ENCODE measurements at places on chromosomes 1 and 21.

GRCh38 chr1:205929496-205930194 is 13.6 kb downstream of the SLC26A9 start:
- DNase-seq = no peak

DNA sequence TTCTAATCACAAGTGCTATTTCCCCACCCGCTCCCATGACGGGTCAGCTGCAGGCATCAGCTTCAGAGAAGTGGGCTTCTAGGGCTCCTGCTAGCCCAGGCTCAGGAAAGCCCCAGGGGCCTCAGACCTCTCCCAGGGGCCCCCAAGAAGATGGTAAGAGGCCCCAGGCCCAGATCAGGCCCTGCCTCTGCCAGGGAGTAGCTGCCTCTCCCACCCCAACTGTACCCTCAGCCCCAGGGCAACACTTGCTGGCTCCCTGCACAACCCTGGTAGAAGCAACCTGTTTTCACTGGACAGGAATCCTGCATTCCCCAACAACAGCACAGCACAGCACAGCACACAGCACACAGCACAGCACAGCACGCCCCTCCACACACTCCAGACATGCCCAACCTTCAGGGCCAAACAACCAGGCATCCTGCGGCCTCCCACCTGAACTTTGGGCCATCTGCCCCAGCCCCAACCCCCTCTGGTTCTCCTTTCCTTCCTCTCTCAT is 6.5 kb downstream of the BLACAT1 start:
- DNase-seq = no peak

GRCh38 chr1:112507336-112507735 is 1.4 kb upstream of the WNT2B start:
- DNase-seq = no peak

- no peak for DNase-seq
Measured at GRCh38 chr1:31624309-31624708, 6.8 kb downstream of the HCRTR1 start.

- DNase-seq = no peak
Measured at GRCh38 chr1:151583796-151584195, 28.1 kb upstream of the SNX27 start.

DNA sequence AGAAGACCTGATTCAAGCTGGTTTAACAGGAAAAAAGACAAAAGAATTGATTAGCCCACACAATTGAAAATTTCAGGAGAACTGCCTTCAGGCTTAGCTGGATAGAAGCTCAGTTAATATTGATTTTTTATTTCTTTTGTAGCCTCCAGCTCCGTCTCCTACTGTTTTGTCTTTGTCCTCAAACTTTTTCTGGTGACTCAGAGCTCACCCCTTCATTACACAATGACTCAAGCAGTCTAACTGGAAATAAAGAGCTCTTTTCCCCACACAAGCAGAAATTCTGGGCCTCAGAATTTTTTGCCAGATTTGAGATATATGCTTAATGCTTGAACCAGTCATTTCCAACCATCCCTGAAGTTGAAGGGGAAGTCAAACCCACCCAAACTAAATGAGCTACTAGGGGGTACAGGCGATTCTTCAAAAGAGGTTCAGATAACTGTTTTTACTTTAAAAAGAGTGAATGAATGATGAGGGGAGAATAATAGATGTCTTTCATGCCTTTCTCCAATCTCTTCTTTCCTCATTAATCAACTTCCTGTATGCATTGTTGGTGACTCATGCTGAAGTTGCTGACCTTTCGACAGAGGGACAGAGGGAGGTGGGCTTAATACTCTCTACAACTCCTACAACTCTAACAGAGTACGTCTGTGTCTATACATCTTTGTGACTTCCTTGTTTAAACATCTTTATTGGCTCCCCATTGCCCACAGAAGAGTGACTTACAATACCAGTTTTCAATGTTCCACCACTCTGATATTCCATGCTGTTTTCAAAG is 6.2 kb upstream of the ACP6 start:
- DNase-seq = no peak

DNA sequence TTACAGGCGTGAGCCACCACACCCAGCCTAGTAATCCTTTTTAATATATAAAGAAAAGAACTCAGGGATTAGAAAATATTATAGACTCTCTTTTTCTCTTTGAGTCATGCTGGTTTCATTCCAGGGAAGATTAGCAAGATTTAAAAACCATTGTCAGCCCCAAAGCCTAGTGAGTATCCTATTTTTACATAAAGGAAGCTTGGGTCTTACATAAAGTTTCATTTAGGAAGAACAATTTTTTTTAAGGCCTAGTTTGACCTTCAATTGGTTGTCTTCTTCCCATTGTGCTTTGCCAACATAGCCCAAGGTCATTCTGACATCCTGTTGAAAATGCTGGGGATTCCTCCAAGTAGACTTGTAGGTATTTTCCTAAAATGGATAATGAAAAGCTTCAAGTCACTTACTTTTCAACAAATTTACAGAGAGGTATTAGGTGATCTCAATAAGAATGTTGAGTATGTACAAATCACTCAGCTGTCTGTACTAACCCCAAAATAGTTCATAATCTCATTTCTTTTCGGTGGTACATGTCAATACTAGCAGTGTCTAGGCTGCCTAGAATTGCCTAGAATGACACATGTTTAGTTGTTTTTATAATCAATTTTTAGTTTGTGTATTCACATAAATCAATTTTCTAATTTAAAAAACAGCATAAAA is 4.3 kb upstream of the KIF14 start:
- DNase-seq = peak; percentile 63

DNA sequence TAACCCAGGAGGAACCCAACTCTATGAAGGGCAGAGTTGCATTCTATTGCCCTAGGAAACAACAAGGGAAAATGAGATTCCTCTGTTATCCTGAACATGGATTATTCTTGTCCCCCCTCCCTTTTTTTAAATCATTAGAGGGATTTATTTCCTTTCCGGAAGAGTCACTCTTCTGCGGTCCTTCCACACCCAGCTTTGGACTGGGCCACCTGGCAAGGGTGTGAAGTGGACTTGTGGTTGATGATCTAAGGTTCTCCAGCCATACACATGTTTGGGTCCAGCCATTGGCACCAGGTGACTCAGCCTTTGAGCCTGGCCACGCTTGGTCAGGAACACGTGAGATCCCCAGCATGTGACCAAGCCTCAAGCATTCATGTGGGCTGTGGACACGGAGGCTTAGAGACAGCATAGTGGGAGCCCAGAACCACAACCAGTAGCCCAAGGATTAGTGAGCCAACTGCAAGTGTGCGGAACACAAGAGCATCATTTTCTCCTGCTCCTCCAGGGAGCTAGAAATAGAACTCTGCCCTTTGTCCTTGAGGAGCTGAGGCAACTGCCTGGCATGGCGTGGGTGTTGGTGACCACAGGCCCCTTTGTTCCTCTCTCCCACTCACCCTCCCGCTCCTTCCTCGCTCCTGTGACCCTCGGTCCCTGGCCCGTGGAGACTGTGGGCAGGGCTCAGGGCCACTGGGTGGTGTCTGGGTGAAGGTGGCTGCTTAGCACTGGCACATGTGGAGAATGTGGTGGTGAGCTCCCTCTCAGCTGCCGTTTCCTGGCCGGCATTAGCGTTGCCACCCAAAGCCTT is 50.1 kb downstream of the NENF start:
- DNase-seq = no peak

DNA sequence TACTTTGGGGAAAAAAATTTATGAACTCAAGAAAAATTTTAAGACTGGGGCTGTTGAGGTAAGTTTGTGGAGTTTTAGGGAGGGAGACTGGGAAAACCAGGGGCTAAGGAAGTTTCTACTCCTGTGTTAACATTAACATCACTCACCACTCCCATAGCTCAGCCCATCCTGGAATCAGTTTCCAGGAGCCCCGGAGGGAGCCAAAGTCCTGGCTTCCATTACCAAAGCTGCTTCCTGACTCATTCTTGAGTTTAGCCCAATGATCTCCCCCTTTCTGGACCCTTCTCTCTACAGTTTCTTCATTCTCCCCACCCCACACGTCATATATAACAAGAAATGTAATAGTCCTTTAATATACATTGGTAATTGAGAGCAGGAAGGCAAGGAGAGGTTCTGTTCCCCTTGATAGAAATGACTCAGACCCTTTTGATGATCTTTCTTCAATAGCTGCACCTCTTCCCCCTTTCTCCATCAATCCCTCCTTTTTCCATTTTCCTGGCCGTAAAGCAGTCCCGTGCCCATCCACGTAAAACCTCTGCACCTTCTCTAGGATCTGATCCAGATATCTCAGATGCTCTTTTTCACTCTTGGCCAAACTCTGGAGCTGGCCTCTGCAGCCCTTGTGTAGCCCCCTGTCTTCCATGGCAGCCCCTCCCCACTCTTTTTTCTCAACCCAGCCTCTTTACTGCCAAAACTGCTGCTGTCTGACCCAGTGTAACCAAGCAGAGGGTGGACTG is 4.6 kb upstream of the PIAS3 start:
- DNase-seq = no peak

- no peak for DNase-seq
Measured at GRCh38 chr21:36471254-36471723, 8.6 kb downstream of the CLDN14 start.

DNA sequence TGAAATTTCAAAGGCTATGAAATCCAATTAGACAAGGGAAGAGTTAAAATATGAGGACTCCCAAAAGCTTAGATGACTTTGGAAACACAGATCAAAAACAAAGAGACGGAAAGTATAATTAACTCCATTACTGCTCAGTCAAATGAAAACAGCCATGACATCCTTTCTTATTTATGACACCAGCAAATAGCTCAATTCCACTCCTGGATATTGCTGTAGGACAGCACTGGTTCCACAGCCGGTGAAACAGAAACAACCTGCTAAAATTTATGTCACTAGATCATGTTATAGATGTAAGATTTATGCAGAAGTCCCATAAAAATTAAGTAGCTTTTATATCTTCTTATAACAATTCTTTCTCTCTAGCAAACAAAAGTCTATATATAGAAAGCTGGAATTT is 65.6 kb upstream of the RRP15 start:
- DNase-seq = no peak

- DNase-seq = no peak
Measured at GRCh38 chr21:36202726-36203602, 46.3 kb downstream of the DOP1B start.

DNA sequence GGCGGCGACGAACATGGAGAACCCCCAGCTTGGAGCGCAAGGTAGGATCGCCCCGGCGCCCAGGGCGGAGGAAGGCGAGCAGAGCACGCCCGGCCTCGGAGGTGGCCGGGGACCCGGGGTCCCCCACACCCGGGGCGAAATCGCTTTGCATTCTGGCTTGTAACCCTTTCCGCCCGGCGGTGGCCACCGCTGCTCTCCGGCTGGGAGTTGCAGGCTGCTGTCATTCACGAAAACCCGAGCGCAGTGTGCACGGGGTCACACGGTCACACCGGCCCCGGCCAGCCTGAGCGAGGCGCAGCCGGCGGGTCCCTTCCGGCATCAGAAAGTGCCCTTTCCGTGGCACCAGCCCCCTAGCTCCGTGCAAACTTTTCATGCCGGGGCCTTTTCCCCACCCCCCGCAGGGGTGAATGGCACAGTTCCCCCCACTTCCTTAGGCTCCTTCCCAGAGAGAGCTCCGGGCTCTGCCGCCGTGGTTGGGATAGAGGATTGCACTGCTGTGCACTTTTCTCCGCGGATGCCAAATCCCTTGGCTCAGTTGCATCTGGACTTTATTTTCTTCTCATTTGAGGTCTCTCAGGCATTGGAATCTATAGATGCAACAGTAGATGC is 802 bp downstream of the KAZN start:
- no peak for DNase-seq

GRCh38 chr1:80607064-80607463 is 1193.7 kb upstream of the ADGRL2 start:
- no peak for DNase-seq

DNA sequence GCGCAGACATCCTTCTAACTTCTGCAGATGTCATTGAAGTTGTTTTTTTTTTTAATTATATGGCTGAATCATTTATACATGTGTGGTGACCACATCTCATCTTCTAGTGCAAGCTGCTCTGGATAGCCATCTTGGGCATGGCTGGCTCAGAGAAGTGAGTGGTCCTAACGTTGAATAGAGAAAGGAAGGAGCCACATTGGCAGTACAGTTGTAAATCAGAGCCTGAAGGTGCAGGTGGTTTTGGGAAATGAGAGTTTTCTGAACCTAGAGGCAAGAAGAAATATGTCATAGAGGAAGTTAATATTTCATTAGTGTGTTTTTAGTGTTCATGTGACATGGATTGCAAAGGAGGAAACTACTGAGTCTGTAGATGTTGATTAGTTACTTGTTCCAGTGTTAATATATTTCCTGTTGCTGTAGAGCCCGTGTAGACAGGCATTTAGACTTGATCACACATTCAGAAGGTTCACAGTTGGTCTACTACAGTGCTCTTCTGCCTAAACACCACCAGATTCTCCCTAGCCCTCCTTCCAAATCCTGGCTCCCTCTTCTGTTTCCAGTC is 163.7 kb downstream of the ROR1 start:
- DNase-seq = no peak

DNA sequence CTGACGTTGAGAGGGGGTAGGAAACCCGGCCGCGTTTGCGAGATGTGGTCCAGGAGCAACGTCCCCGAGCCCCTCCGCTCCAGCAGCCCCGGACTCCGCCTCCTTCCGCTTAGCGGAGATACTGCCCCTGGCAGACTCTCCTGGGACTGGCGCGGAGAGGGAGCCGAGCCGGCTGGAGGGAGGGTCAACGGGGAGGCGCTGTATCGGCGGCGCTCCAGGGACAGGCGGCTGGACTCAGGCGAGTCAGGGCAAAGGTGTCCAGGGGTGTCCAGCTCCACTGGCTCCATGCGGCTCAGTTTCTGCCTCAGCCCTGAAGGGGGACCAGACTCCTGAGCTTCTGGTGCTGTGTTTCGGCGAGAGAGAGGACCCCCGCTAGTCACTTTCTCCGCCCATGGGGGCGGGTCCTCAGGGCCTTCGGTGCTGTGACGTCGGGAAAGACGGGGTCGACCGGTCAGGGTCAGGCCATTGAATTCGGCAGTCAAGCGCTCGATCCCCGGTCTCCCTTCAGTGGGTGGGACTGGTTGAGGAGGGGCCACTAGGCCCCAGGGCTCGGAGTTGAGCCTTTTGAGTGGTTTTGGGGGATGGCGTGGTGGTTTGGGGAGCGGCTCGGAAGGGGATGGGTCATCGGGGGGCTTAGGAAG is 2.8 kb upstream of the LIX1L start:
- no peak for DNase-seq

- DNase-seq = no peak
Measured at GRCh38 chr1:245000872-245001188, 136.5 kb upstream of the HNRNPU start.

- no peak for DNase-seq
Measured at GRCh38 chr1:215406927-215407326, 160.2 kb upstream of the KCTD3 start.

Data from MM.1S (cell line).